Stimulated activated CD4-positive, alpha-beta T cell treated with anti-CD3 and anti-CD28 coated beads, Interleukin-1b, Interleukin-23, amount 100 ng/mL, for 1 hour (primary cell): ENCODE measurements at places on chromosomes 1 and 21.

DNA sequence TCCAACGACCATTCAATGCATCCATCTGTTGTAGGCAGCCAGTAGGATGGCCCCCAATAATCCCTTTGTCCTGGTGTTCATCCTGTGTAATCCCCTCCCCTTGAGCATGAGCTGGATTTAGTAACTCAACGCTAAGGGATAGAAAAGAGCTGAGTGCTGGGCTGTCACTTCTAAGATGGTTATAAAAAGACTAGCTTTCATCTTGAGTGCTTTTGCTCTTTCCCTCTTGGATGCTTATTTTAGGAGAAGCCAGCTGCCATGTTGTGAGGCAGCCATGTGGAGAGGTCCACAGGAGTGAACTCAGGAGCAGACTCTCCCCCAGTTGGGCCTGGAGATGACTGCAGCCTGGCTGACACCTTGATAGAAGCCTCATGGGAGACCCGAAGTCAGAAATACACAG is 401.5 kb downstream of the VAV3 start:
- no peak for DNase-seq

- DNase-seq, result no peak
These were observed 69.9 kb downstream of the ATF6 start for GRCh38 chr1:161836018-161836417.

DNA sequence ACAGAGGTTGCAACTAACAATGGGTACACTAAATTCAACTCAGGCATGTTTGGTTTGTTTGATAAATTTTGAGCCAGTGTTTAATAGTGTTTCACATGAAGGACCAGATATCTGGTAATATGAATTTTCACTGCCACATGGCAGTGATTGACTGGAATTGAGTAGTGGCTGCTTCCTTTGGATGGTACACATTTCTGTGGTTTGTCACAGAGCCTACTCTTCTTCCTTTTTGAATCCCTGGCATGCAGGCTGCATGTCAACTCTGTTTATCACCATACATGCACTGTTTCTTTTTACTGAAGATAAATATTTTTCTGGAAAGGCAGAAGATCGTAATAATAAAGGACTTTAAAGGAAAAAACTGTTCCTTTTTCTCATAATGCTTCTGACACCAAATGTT is 35.5 kb downstream of the SDCCAG8 start:
- no peak for DNase-seq

- DNase-seq, result no peak
These were observed 85.3 kb upstream of the USP25 start for GRCh38 chr21:15644489-15644888.

- no peak for DNase-seq
These were observed 46.4 kb downstream of the KCND3 start for GRCh38 chr1:111943066-111943465.

DNA sequence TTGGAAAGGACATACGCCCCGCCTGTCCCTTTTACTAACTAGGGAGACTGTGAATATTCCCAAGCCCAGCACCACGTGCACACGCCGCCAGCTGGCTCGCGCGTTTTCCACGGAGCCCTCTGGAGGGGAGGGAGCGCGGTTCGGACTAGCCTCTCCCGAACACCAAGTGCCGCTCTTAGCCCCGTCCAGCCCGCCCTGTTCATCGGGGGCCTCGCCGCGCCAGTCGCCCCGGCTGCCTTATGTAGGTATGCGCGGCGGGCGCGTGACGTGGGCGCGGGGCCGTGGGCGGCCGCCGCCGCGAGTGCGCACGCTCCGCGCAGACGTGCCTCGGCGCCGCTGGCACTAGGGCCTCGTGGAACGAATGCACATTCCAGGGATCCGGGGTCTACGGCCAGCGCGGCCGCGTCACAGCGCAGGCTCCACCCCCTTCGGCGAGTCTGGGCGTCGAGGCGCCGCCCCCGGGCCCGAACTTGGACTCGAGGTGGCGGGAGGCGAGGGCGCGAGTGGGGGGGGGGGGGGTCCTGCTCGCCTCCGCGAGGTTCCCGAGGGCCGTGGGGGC is 767 bp upstream of the IRF2BP2 start:
- peak; percentile 71 for DNase-seq

- DNase-seq, result no peak
These were observed 31.9 kb downstream of the NEK2 start for GRCh38 chr1:211643324-211644212.

GRCh38 chr1:109777436-109777835 is 13.7 kb upstream of the EPS8L3 start:
- no peak for DNase-seq

- DNase-seq, result no peak
These were observed 45.4 kb downstream of the ETS2 start for GRCh38 chr21:38851101-38851500.

DNA sequence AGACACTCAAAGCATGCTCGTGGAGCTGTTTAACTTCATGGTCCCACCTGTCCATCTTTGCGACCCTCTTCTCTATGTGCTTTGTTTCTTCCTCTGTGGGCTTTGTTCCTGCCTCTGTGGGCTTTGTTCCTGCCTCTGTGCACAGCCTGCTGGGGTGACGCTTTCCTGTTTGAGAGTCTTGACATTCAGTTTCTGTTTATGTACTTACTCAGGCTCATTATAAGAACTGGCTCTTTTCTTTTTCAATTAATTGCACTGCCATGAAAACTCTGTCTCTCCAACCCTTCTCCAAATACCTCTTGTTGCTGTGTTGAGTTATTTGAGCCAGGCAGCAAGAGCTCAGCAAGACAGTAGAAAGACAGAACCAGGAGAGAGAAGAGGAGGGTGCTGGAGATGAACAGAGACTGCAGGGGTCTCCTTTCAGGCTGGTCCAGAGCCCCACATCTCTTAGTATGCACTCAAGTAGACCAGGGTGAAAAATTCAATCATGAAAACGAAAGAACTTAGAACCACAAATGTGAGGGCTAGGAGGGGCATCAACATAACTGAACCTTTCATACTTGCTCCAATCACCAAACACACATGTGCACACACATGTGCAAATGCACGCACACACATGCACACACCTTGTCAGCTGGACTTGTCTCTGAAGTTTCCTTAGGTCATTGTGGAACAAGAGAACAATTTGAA is 88.3 kb upstream of the SGIP1 start:
- peak; percentile 17 for DNase-seq

- no peak for DNase-seq
These were observed 5.5 kb upstream of the SYNJ1 start for GRCh38 chr21:32733356-32733755.

DNA sequence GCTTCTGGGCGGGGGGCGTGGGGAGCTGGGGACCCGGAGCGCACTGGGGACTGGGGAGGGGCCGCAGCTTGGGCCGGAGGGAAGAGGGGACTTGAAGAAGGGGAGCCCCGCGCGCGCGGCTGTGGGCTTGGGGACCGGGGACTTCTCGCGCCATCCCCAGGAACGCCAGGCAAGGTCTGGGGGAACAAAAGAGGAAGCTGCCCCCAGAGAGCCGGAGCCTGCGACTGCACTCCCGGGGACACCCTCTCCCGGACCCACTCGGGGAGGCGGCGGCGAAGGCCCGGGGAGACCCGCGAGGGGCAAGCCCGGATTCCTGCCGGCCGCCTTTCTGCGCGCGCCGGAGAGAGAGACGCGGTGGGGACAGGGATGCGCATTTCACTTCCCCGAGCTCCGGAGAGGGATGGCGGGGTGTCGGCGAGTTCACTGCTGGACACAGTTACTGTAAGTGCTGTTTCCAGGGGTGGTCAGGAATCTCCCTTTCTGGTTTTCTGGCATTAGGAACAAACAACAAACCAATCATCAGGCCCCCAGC is 732 bp downstream of the ABCG1 start:
- no peak for DNase-seq

- peak; percentile 31 for DNase-seq
These were observed 3.1 kb downstream of the SMIM1 start for GRCh38 chr1:3775490-3776230.

GRCh38 chr1:233078396-233078795 is 128.0 kb downstream of the NTPCR start:
- no peak for DNase-seq

GRCh38 chr1:167463875-167464575 is 54.3 kb downstream of the CD247 start:
- no peak for DNase-seq

- DNase-seq, result no peak
These were observed 74.7 kb downstream of the DISC1 start for GRCh38 chr1:231701306-231701705.

DNA sequence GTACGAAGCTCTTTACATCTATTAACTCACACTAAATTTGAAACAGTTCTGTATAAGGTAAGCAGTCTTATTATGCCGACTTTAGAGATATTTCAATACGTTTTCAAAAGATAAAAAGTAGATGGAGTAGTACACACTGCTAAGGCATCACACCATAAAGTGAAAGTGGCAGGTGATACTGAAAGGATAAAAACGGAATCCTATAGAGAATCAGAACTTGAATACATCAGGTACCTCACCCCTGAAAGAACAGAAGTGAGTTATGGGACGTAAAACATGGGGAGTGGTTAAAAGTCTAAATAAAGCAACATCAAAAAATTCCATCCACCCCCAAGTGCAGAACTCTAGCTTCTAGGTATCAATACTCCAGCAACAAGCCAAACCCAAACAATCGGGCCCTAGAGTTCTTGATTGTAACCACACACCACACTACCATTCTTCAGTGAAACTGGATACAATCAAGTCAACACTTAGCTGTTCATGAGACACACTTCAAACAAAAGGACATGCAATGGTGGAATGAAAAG is 142.6 kb downstream of the SMYD3 start:
- no peak for DNase-seq

- no peak for DNase-seq
These were observed 35.3 kb upstream of the CACYBP start for GRCh38 chr1:174964261-174964971.

GRCh38 chr21:29973258-29973657 is 33.5 kb upstream of the GRIK1 start:
- DNase-seq, result no peak

- no peak for DNase-seq
These were observed 50.3 kb downstream of the HIVEP3 start for GRCh38 chr1:41868241-41868998.

DNA sequence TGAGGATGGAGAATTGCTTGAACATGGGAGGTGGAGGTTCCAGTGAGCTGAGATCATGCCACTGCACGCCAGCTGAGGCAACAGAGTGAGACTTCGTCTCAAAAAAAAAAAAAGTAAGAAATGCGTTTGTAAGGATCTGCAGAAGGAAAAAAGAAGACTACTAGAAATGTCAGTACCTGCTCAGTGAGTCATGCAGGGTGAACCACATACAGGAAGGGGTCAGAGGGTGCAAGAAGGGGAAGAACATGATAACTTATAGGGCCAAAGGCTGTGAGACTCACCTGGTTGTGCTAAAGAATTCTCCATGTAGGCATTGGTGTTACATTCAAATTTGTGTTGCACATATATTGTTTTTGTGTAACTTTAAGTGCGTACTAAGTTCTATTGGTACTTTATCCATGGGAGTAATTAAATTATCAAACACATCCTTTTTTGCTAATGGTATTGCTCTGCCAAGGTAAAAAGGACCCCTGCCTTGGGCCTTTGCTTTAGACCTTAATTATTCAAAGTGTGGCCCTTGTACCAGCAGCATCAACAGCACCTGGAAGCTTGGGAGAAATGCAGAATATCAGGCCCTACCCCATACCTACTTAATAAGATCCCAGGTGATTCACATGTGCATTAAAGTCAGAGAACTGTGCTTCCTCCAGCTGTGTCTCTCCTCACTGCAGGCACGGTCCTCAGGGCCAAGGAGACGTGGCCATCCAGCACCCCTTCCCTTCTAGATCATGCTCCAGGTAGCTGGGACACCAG is 96.4 kb upstream of the PPP2R5A start:
- DNase-seq, result no peak

GRCh38 chr1:205916541-205916940 is 26.7 kb downstream of the SLC26A9 start:
- no peak for DNase-seq

GRCh38 chr1:239386453-239387303 is at the start of gene CHRM3:
TSS of gene CHRM3 (plus strand) at chr1:239386568. CDS start at chr1:239907452, 520,884 bp downstream.
- DNase-seq, result no peak

- DNase-seq, result no peak
These were observed 63.9 kb upstream of the AK4 start for GRCh38 chr1:65084066-65084465.

- no peak for DNase-seq
These were observed 67.3 kb downstream of the RHOU start for GRCh38 chr1:228802386-228803220.

GRCh38 chr21:44370027-44370735 is 16.8 kb downstream of the TRPM2 start:
- DNase-seq, result no peak

GRCh38 chr1:220409771-220410595 is 118.0 kb upstream of the MARK1 start:
- no peak for DNase-seq

GRCh38 chr1:1594602-1595260 is 5.2 kb downstream of the FNDC10 start:
- DNase-seq, result no peak

- DNase-seq, result no peak
These were observed 34.4 kb upstream of the ID3 start for GRCh38 chr1:23593556-23594148.

- no peak for DNase-seq
These were observed 16.3 kb downstream of the CCDC17 start for GRCh38 chr1:45607404-45608074.

DNA sequence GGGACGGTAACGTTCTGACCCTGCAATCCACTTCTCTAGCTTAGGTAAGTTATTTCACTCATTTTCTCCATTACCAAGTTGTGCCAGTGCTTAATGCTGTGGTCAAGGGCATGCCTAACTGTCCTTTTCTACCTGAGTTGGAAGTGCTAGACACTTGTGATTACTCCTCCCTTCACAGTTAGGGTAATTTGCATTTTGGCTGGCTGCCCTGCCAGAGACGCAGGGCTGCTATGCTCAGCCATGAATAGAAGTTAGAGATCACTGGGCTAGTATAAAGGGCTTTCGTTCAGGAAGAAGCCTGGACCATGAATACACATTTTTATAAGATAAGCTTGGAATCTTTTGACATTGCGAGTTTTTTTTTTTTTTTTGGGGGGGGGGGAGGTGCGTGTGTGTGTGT is 633.2 kb upstream of the NEGR1 start:
- DNase-seq, result no peak

DNA sequence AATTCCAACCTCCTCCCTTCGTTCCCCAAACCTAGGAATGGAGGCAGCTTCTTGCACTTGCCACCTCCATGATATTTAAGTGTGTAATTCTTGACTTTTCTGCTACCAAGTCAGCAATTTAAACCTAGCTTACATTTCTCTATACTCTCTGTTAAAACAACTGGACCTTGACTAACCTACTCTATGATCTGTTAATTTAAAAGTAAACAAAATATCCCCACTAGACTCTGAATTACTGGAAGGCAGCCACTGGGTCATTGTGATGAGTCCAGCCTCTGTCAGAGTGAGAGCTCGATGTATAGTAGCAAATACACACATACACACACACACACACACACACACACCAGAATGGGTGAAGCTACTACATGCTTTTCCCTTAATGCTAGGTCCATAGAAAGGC is 40.0 kb upstream of the DHCR24 start:
- no peak for DNase-seq

DNA sequence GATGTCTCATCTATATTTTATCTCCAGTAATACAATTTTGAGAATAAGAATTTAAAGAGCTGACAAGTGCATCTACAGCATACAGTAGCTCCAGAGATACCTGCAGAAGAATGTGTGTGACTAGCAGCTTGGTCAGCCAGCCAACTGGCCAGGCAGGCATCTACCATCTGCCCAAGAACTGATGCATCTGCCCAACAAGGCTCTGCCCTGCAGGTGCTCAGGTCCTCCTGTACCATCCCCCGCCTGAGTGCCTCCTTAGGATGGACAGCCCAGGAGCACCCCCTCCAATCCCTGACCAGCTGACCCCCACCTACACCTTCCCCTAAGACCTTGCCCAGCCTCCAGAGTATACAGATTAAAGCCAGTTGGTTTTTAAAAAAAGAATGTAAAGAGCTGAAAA is 30.3 kb downstream of the TMEM69 start:
- DNase-seq, result no peak

GRCh38 chr1:53370369-53370961 is 42.6 kb upstream of the LRP8 start:
- DNase-seq, result no peak
